Fibroblast of pulmonary artery (primary cell): ENCODE measurements at places on chromosomes 11 and 22.

GRCh38 chr11:130719220-130719915 lies 196.9 kb downstream of the SNX19 start:
- peak; percentile 73 for DNase-seq

- DNase-seq, result no peak
Measured at GRCh38 chr22:17429516-17429915, 60.3 kb downstream of the CECR2 start.

DNA sequence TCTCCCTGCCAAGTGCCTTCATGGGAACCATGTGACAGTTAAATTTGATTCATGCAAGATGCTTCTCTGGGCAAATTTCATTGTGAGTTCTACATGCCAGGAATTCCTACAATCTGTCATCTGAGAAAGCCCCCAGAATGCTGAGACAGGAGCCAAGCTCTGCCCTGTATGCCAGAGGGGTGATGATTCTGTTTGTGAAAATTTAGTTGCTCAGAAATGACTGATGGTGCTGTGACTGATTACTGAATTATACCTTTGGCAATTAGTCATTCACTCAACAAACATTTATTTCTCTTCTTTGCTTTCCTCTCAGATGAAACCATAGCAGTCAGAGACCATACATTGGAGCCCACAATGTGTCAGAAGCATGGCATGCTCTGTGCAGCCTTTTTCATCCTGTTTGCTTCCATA lies 69.0 kb upstream of the ZBED5 start:
- no peak for DNase-seq

- no peak for DNase-seq
Measured at GRCh38 chr11:70606248-70606950, 208.1 kb downstream of the CTTN start.

DNA sequence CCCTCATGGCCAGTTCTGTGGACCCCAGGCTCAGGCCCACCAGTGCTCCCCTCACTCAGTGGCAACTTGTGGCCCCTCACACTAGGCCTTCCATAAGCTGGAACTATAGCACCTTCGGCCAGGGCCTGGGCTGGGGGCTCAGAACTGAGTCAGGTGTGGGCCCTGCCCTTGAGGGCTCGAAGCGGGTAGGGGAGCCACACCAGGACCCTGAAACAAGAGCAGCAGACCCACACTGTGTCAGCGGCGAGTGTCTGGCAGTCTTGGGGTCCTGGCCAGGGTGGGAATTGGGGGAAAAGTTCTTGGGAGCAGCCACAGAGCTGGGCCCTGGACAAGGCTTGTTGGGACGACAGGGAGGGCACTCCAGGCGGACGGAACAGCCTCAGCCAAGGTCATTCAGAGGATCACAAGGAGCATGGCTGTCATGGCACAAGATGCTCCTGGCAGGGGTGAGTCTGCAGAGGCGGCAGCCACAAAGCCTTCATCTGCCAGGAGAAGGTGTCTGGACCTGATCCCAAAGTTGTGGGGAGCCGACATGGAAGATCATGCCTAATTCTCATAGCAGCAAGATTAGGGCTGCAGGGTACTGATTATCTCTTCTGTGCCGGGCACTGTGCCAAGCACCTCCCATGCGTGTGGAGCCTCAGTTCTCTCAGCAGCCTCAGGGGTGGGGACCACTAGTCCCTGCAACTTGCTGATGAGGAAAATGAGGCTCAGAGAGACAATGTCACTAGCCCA lies 50.7 kb downstream of the SHISAL1 start:
- no peak for DNase-seq

GRCh38 chr22:20002636-20003035 lies 14.0 kb downstream of the ARVCF start:
- DNase-seq, result no peak

- peak; percentile 17 for DNase-seq
Measured at GRCh38 chr11:60978546-60979380, 7.3 kb downstream of the CD6 start.

DNA sequence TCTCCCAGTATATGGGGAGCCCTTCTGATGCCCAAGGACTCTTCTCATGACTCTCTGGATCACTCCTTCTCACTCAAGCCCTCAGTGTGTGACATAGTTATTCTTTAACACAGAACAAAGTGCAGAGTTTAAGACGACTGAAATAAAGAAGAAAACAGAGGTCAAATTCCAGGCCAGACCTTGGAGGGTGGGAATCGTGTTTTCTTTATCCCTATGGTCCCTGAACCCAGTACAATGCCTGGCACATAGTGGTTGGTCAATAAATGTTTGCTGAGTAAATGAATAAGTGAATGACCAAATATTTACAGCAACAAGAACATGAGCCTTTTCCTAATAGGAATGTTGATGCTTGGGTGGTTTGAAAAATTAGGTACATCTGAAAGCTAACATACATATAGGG lies 28.8 kb downstream of the VSTM5 start:
- DNase-seq, result no peak

DNA sequence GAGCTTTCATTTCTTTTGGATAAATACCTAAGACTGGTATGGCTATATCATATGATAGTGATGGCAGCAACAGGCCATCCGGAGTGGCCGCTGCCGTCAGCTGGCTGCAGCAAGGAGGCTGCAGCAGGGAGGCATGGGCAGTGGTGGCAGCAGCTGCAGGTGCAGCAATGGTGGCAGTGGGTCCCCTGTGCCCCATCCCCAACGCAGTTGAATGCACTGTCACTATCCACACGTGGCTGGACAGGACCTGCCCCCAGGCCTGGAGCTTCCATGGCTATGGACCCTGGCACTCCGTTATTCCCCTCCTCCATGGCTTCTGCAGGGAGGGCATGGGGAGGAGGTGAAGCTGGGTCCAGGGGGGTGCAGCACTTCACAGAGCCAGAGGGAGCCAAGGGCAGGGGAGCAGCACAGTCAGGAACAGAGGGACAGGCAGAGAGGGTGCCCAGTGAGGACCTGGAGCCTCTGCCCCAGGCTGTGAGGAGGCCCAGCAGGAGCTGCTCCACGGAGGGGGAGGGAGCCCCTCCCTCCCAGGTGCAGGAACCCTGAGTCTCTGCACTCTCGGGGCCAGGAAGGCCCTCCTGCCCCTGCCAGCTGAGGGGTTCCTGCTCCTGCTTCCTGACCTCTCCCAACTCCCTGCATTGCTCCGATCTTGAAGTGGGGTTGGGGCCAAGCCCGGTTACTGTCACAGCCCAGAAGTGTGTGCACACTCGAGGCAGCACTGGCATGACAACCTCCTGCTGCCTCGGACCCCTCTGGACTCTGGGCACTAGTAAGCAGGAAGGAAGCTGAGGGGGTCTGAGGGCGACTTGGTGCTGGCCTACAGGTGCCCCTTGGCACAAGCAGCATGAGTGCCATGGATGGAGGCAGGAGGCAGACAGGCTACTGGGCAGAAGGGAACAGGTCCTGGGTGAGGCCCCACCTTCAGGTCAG lies 466.3 kb downstream of the GUCY1A2 start:
- no peak for DNase-seq

- DNase-seq, result peak; percentile 31
Measured at GRCh38 chr11:78061088-78061920, 2.4 kb upstream of the THRSP start.

DNA sequence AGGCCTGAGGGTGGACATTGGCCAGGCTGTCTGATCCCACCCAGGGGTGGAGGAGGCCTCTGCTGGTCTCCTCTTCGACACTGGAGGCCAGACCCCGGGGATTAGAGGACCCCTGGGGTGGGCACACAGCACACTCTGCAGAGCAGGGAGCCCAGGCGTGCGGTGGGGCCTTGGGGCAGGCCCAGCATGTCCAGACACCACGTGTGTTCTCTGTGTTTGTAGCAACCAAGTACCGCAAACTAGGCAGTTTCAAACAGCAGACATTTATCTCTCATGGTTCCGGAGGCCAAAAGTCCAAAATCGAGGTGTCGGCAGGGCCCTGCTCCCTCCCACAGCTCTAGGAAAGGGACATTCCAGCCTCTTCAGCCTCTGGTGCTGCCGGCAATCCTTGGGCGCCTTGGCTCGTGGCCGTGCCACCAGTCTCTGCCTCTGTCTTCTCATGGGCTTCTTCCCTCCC lies 1.5 kb downstream of the PANX2 start:
- no peak for DNase-seq

DNA sequence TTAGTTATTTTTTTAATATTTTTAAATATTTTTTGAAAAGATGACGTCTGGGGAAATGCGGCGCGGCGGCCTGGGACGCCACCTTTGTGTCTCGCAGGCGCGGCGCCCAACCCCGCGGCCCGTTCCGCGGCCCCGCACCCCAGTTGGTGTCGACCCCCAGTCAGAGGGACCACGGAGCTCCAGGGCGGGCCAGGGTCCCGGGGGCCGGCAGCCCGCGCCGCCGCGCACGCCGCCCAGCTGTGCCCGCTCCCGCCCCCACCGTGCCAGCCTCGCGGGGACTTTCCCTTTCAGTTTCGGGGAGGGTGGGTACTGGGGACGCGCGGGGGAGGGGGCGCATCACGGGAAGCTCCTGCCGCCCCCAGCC lies 1.6 kb downstream of the CCND1 start:
- DNase-seq, result no peak

GRCh38 chr22:19962246-19962908 lies 20.8 kb upstream of the TXNRD2 start:
- peak; percentile 77 for DNase-seq

DNA sequence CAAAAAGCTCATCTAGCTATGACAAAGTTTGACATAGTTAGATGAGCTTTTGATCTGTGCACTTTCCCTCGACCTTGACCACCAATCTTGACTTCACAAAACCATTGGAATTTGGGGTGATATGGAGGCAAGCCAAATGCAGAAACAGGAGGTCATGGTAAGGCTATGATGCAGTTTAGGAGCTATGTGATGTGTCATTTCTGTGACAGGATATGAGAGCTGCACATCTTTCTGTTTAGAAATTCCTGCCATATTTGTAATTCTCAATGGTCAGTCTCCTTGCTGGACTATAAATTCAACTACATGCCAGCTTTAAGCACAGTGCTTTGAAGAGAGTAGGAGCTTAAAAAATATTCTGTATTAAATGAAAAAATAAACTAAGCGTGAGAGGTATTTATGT lies 12.9 kb downstream of the OR51B6 start:
- DNase-seq, result peak; percentile 73

- DNase-seq, result no peak
Measured at GRCh38 chr11:46335890-46336562, 11.2 kb upstream of the DGKZ start.

GRCh38 chr11:44016131-44016530 lies 31.6 kb upstream of the ACCSL start:
- DNase-seq, result peak; percentile 78

- peak; percentile 74 for DNase-seq
Measured at GRCh38 chr11:57711414-57712255, at the start of gene MED19. Gene MED19, minus strand, starts transcription at chr11:57712215. Its CDS starts 36 bp downstream, at chr11:57712179.
